ENCODE measurements at places on chromosomes 12 and 14. TPM values are rescaled to one million over a fixed set of nuclear protein-coding genes. Genes with fewer than 3 reads are reported as not detected.

Gene TPPP2
- polyA plus RNA-seq: not detected

Gene PNN
- polyA plus RNA-seq: 28.5 TPM

Gene LMO3
- polyA plus RNA-seq: not detected

Gene CPNE6
- polyA plus RNA-seq: not detected

Gene KRT83
- polyA plus RNA-seq: not detected

Gene ENDOU
- 0.21 TPM for polyA plus RNA-seq

Gene GALNT6
- 25.2 TPM for polyA plus RNA-seq

Gene TUBA1C
- polyA plus RNA-seq: 1,475 TPM

Gene GYS2
- not detected for polyA plus RNA-seq

Gene AJUBA
- polyA plus RNA-seq: 93.6 TPM

Gene WASHC3
- polyA plus RNA-seq: 52.4 TPM

- no peak for DNase-seq
These were observed 15.8 kb upstream of the VRK1 start for GRCh38 chr14:96781371-96781770.

GRCh38 chr14:106094654-106095189 lies 568.3 kb downstream of the TMEM121 start:
- no peak for DNase-seq

- DNase-seq: no peak
These were observed 23.7 kb upstream of the CHST11 start for GRCh38 chr12:104433061-104433460.

DNA sequence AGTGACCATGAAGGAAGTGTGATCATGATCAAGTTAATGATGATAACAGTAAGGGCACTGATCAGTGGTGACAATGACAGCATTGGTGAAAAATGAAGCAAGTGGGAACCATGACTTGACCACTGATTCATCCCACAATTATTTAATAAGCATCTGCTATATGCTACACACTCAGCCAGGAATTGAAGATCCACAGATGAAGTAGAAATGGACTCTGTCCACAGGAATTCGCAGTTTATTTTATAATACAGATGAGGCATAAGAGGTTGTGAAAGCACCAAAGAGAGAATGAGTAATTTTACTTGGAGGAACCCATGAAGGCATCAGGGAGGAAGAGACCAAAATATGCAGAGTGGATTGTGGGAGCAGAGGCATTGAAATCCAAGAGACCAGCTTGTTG lies 33.8 kb upstream of the SMUG1 start:
- DNase-seq: peak; percentile 88

DNA sequence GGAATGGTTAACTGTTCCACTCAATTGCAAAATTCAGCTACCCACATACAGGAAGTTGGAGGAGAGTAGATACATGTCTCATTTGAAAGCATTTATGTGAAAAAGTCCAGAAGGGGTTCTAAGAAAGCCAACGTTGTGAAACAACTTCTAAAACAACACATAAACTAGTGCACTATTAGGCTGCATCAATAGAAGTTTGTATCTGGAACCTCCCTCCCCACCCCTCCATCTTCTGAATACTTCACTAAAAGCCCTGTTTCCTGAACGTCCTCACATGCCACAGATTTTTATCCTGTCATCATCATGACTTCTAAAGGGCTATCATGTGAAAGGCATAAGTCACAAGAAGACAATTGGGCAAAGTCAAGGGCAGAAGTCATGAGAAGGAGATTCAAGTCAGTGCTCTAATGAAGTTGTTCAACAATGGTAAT lies 5.5 kb downstream of the KRT79 start:
- no peak for DNase-seq

DNA sequence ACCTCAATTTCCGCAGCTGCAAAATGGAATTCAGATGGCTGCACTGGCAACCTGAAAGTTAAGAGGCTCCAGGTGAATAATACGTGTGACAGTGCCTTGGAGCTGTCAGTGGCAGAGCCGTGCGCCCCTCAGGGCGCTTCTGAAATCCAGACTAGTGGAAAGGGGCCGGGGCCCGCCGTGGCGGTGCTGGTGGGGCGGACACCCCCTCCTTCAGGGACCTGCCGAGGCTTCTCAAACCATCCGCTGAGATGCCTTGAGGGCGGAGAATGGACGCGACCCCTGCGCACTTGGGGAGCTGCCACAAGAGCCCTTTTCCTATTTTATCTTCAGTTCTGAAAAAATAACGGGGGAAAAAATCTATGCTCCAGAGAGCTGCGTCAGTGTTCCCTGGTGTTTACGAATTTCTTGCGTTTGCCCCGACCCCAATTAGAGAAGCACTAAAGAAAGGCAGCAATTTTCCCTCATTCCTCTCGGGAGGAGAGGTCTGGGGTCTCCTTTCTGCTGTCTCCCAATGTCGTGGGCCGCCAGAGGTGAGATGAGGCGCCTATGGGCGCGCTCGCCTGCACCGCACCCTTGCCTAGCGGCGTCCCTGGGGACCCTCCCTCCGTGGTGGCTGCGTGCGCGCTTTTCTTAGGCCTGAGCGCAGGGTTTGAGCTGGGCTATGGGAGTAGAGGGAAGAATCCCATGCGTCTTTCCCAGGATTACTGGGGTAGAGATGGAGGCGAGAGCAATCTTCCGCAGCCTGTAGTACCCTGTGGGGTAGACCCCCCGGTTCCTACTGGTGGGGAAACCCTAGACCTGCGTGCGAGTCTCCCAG lies 2.2 kb downstream of the NOS1 start:
- DNase-seq: no peak

- peak; percentile 71 for DNase-seq
These were observed 51.2 kb downstream of the TESPA1 start for GRCh38 chr12:54933376-54933775.

DNA sequence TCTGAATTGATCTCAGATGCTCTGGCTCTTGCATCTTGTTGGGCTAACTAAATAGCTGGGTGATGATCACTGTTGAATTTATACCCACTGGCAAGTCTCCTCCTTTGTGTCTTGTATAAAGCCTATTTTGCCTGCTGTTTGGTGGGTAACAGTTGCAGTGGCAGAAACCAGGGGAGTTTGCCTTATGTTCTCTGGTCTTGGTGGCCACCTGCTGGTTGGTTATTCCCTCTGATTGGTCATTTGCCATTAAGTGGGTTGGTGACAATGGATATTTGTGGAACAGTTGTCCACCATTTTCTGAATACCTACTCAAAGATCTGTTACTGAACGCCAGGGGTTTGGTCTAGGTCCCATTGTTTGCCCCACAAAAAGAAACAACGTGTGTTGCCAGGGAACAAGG lies 52.1 kb downstream of the AVPR1A start:
- no peak for DNase-seq

DNA sequence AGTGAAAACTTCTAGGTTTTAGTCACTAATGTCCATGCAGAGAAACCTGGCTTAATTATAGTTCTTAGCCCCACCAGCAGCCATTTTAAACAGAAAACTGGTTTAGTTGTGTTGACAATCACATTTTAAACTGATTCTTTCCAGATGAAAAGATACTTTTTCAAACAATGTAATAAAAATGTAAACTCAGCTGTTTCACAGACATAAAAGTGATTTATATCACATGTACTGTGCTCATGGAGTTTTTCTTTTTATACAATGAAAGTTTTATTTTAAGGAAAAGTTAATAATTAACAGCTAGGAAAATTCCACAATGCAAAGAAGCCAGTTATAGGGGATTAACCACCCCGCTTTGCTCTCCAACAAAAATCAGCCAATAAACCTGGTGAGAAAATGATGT lies 129.7 kb downstream of the PAX9 start:
- DNase-seq: no peak

DNA sequence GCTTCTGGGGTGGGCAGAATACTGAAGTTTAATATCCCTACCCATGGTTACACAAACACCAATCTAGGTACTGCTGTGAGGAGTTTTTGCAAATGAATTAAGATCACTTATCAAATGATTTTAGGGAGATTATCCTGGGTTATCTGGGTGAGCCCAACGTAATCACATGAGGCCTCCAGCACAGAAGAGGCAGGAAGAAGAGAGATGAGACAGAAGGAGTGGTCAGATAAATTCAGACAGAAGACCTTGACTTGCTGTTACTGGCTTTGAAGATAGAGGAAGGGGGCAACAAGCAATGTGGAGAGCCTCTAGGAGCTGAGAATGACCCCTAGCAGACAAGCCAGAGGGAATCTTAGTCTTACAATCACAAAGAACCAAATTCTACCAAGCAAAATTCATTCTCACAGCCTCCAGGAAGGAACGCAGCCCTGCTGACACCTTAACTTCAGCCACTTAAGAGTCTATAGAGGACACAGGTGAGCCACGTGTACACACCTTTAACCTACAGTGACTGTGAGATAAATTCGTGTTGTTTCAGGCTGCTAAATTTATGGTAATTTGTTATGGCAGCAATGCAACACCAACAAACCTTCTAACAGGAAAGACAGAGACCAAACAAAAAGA lies 49.4 kb downstream of the FERMT2 start:
- DNase-seq: no peak

DNA sequence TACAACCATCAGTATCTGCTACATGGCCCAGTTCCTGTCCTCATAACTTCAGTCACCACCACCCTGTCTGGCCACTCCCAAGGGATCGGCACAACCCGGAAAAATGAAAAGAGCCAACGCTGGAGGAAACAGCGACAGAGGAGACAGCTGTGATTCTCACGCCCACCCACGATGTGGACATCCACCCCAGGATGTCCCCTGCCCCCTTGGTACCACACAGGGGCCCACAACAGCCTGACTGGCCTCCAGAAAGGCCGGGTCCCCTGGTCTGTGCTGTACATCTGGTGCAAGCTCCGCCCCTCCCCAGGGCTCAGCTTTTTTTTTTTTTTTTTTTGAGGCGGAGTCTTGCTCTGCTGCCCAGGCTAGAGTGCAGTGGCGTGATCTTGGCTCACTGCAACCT lies 12.5 kb downstream of the RPS6KL1 start:
- no peak for DNase-seq

- no peak for DNase-seq
These were observed 76.6 kb downstream of the LRP6 start for GRCh38 chr12:12190087-12190809.

GRCh38 chr14:35347323-35348043 lies 55.3 kb downstream of the PSMA6 start:
- DNase-seq: no peak

DNA sequence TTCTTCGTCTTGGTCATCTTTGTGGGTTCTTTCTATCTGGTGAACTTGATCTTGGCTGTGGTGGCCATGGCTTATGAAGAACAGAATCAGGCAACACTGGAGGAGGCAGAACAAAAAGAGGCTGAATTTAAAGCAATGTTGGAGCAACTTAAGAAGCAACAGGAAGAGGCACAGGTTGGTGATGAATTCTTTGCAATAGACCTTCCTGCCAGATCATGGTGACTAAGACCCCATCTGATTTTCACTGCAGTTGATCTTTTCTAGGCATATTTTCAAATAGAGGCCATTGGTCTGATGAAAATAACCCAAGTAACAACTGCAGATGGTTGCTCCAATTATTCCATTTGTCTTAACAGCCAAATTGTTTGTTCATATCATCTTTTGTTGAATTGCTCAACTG lies 114.4 kb downstream of the SCN8A start:
- DNase-seq: no peak

- DNase-seq: no peak
These were observed 28.1 kb upstream of the SINHCAF start for GRCh38 chr12:31353750-31354708.

GRCh38 chr14:104545942-104546501 lies 33.5 kb upstream of the C14orf180 start:
- DNase-seq: no peak

DNA sequence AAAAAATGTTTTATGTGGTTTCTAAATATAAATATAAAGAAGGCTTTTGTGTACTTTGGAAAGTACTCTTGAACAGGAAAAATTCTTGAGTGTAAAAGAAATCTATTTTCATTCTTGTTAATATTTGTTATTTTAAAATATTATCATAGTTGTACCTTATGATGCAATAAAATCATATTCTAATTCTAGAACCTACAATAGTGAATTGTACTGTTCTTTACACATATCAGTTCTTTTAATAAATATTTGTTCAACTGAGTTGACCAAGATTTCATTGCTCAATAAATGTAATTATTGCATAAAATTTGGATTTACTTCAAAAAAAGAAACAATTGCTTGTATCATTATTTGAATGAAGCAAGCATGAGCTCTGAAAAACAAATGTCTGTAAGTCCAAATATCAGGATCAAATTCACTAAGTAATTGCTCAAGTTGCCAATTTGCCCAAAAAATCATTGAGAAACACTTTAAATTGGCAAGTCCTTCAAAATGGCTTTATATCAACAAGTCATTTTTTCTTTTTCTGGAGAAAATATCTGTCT lies 191.6 kb upstream of the SLC16A7 start:
- no peak for DNase-seq

DNA sequence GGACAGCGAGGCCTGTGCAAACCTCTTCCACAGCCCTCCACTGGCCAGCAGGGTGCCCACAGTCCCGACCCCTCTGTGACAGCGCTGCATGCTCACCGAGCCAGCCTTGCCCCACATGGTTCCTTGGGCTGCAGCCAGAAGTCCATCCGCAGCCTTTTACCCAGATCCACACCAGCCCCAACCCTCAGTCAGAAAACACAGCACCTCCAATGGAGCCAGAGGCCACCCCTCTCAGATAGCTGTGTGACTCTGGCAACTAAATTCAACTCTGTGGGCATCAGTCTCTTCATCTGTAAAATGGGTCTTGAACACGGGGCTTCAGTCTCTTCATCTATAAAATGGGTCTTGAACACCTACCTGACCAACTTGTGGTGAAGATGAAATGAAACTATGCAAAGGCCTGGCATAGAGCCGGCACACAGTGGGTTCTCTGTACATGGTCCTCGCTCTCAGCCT lies 38.0 kb downstream of the NFKBIA start:
- DNase-seq: no peak

GRCh38 chr14:93005838-93006237 lies 82.9 kb downstream of the CHGA start:
- peak; percentile 28 for DNase-seq

DNA sequence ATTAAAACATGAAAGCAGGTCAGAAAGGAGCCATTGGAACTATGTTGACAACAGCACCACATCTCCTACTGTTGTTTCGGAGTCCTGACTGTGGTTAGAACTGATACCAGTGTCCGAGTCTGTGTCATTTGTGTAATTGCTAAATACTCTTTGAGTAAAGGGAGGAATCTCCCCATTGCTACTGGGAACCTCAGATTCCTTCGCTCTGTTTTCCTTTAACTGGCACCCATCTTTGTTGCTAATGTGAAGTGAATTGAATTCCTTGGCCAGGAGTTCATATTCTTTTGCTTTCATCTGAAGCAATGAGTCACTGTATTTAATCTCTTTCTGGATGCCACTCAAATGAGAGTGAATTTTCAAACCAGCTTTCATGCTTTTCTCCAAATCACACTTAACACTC lies 31.5 kb downstream of the RASSF9 start:
- DNase-seq: no peak

DNA sequence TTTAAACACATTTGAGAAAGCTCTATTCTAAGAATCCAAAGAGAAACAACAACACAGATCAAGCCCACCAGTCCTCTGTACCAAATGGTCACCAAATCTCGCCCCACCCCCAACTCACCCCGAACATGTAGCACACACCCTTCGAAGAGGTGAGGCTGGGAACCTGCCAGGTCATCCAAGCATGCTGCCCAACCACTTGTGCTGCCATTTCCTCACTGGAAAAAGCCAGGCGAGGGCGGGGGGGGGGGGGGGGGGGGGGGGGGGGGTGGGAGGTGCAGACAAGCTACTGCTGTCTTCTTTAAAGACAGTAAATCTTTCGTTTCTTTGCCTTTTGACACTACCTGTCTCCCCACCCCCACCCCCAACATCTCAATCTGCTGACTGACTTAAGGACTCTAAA lies 59.9 kb downstream of the SETD3 start:
- no peak for DNase-seq

- DNase-seq: no peak
These were observed 50.8 kb downstream of the KCNA1 start for GRCh38 chr12:4960547-4960946.
